Mesenchymal stem cell (in vitro differentiated cells and primary cell): ENCODE measurements at places on chromosomes 16 and 17.

DNA sequence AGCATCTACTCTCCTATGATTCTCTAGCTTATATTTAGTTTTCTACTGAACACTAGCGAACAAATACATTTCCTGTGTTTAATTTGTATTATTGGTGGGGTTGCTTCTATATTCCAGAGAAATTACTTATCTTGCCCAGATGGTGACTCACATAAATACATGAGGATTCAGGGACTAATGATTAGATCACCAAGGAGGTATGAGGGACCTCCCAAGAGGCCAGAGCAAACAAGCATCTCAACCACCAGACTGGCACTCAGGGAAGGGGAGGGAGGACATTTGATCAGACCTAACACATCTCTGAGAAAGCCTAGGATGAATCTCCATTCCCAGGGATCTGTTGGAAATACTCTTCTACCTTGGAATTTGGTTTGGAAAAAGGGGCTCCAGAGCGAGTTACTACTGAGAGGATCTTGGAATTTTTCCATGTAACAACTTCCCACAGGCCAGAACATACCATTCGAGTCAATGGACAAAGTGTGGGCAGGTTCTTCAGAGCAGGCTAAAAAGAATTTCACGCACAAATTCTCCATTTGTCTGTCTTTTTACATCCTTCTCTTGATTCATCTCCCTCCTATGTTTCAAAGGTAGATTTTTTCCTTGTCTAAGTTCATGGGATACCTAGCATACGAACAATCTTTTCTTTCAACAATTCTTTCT is 262.6 kb upstream of the MYOCD start:
- H3K36me3 ChIP-seq = no peaks in the 10 kb centered on the region
- DNase-seq = peak; percentile 79
- no peak overlapping the region for H3K4me3 ChIP-seq
- H3K27me3 ChIP-seq = no peaks in the 10 kb centered on the region
- H3K27ac ChIP-seq = peak overlapping the region; percentile 34

DNA sequence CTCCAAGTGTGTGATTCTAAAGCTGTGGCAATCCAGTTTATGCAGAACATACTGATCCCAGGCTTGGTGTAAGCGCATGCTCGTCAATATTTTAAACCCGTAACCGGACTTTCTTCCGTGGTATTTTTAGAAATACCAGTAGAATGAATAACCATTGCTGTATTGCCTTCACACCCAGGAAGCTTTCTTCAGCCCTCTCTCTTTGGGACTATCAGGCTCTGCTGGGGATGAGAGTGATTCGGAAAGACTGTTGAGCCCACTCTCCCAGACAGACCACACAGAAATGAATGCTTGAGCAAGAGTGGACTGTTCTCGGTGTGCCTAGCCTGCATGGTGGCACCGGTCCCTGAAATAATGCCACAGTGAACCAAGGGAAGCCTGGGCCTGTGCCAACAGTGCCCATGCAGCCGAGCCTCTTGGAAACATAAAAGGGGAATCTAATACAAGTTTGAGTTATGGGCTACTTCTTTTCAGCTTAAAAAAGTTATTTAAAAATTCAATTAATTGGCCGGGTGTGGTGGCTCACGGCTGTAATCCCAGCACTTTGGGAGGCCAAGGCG is 89.9 kb upstream of the ELAC2 start:
- H3K27me3 ChIP-seq = no peaks in the 10 kb centered on the region
- DNase-seq = no peak
- no peaks in the 10 kb centered on the region for H3K4me1 ChIP-seq
- no peaks in the 10 kb centered on the region for H3K36me3 ChIP-seq

DNA sequence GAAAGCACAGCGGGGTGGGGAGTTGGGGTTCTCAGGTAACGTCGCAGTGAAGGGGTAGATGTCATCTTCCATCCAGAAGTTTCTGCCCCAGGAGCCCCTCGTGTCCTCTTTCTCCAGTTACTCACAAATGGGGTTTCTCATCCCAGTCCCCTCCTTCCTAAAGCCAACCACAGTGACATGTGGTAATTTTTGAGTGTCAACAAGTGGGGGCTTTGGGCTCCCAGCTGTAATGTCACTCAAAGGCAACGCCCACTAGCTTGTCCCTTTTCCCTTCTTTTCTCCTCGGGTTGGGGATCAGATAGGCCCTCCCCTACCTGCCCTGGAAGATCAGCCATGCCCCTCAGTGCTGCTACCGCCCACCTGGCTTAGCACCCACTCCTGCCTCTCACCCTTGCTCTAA is 14.4 kb downstream of the IRX5 start:
- H3K4me1 ChIP-seq = no peaks in the 10 kb centered on the region
- peaks cover 36% of the 10 kb centered on the region for H3K27me3 ChIP-seq
- DNase-seq = no peak
- H3K27ac ChIP-seq = no peak overlapping the region
- H3K36me3 ChIP-seq = no peaks in the 10 kb centered on the region

DNA sequence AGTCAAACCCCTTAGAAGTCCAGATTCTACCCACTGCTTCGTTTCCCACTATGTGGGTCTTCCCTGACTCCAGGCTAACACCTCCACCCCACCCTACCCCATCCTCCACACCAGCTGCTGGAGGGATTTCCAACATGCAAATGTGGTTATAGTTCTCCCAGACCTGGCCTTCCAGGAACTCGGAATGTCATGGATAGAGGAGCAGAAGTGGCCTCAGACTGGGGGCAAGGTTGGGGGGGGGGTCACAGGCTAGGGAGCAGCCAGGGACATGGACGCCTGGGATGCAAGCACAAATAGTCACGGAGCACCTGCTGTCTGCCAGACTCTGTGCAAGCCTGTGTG is 2.0 kb downstream of the CAMKK1 start:
- H3K4me3 ChIP-seq = no peak overlapping the region
- H3K36me3 ChIP-seq = no peaks in the 10 kb centered on the region
- peak overlapping the region; percentile 66 for H3K27ac ChIP-seq
- no peaks in the 10 kb centered on the region for H3K27me3 ChIP-seq

DNA sequence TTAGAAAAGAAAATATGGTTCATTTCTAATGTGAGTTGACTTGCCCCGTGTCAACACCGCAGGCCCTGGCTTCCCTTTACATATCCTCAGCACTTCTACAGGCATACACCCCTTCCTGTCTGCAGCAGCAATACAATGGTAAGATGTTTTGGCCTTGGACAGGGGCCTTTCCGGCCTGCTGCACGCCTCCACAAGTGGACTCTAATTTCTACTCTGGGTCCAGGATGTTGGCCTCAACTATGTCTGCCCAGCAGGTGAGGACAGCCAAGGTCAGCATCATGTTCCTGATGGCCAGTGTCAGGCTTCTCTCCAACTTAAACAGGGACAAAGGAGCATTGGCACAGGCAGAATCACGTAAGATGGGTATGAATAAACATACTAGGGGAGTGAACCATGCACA is 11.0 kb downstream of the C17orf67 start:
- DNase-seq = no peak
- no peak overlapping the region for H3K27ac ChIP-seq
- H3K4me3 ChIP-seq = no peak overlapping the region
- no peaks in the 10 kb centered on the region for H3K36me3 ChIP-seq
- no peaks in the 10 kb centered on the region for H3K27me3 ChIP-seq
- H3K4me1 ChIP-seq = peaks cover 9% of the 10 kb centered on the region

DNA sequence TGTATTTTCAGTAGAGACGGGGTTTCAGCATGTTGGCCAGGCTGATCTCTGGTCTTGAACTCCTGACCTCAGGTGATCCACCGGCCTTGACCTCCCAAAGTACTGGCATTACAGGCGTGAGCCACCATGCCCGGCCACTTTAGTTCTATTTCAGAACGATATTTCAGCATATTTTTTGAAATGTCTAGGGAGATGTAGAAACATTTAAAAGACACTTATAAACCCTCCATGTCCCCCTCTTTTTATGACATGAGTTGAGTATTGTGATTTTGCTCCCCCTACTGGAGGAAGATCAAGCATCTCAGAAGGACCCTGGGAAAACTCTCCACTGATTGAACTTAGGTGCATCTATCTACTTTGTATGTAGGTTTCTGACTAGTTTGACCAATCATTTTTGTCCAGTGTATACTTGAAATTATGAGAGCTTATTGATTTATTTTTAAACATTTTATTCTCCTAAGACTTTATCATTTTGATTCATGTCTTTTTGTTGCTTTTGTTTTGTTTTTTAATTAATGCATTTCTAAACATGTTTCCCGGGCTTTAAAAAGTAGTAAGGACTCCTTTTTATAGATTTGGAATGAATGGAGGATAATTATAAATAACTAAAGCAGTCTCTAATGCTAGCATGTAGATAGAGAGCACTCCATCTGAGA is 105.1 kb downstream of the CHD9 start:
- H3K4me3 ChIP-seq = no peak overlapping the region
- peaks cover 4% of the 10 kb centered on the region for H3K36me3 ChIP-seq
- no peak overlapping the region for H3K27ac ChIP-seq
- H3K27me3 ChIP-seq = no peaks in the 10 kb centered on the region

- no peak for DNase-seq
- H3K27me3 ChIP-seq = no peaks in the 10 kb centered on the region
Measured at GRCh38 chr16:89639385-89639784, 18.1 kb downstream of the CHMP1A start.

GRCh38 chr17:36950027-36950426 is 1.3 kb downstream of the AATF start:
- H3K36me3 ChIP-seq = peaks cover 10% of the 10 kb centered on the region
- H3K4me1 ChIP-seq = peaks cover 6% of the 10 kb centered on the region
- no peak for DNase-seq
- no peak overlapping the region for H3K4me3 ChIP-seq
- H3K27ac ChIP-seq = no peak overlapping the region

DNA sequence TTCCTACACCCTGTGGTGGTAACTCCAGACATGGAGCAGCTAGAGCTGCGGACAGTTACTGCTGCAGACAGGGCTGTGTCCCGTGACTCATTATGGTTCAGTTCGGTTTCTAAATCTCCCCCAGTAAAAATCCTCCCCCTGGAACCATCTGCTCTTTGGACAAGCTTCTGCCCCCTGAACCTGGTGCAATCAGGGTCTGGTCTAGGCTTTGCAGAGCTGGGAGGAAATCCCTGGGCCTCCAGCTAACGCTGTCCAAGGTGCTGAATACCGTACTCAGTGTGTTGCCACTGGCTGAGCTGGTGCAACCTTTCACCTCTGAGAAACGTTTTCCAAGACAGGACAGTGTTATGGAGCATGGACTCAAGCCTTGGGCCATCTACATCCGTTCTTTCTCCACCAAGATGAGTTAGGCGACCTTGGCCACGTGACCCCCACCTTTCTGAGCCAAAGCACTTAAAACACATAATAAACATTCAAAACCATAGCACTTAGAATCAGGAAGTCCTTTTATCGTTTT is 142.0 kb downstream of the CPPED1 start:
- no peak overlapping the region for H3K27ac ChIP-seq
- DNase-seq = peak; percentile 41
- no peaks in the 10 kb centered on the region for H3K27me3 ChIP-seq
- no peak overlapping the region for H3K4me3 ChIP-seq

DNA sequence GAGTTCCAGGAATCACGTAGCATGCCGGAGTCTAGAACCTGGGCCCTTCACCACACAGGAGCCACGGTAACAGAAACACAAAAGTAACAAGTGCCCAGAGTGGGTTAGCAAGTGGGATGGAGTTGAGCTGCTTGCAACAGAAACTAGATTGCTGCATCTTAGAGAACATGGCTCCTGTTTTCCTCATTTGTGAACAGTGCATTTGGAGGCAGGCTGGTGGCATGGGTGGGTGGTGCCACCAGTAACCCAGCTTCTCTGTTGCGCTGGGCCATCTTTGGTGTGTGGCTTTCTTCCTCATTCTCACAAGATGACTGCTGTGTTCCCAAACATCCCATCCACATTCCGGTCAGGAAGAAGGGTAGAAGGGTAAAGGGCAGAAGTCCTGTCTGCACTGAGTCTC is 95.5 kb downstream of the KATNIP start:
- H3K27me3 ChIP-seq = no peaks in the 10 kb centered on the region
- no peak overlapping the region for H3K4me3 ChIP-seq
- H3K36me3 ChIP-seq = peaks cover 22% of the 10 kb centered on the region
- no peak for DNase-seq
- H3K4me1 ChIP-seq = peaks cover 2% of the 10 kb centered on the region

GRCh38 chr16:67256701-67257230 is 8.0 kb downstream of the SLC9A5 start:
- peaks cover 27% of the 10 kb centered on the region for H3K36me3 ChIP-seq
- DNase-seq = no peak
- H3K4me1 ChIP-seq = peaks cover 2% of the 10 kb centered on the region
- H3K4me3 ChIP-seq = no peak overlapping the region

DNA sequence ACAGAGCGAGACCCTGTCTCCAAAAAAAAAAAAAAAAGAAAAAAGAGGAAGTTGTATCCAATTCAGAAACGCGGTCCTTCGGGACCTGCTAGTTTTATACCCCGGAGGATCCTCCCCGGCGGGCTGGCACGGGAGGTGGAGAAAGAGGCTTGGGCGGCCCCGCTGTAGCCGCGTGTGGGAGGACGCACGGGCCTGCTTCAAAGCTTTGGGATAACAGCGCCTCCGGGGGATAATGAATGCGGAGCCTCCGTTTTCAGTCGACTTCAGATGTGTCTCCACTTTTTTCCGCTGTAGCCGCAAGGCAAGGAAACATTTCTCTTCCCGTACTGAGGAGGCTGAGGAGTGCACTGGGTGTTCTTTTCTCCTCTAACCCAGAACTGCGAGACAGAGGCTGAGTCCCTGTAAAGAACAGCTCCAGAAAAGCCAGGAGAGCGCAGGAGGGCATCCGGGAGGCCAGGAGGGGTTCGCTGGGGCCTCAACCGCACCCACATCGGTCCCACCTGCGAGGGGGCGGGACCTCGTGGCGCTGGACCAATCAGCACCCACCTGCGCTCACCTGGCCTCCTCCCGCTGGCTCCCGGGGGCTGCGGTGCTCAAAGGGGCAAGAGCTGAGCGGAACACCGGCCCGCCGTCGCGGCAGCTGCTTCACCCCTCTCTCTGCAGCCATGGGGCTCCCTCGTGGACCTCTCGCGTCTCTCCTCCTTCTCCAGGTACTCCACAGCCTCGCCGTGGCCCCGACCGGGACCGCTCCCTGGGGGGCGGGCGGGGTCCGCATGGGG is at the start of gene CDH3:
Gene CDH3 (plus strand): TSS at position 596 of the 779 bp plus-strand sequence. CDS start 70 bp downstream, at position 666.
- H3K27me3 ChIP-seq = peaks cover 82% of the 10 kb centered on the region
- peaks cover 30% of the 10 kb centered on the region for H3K4me1 ChIP-seq
- no peaks in the 10 kb centered on the region for H3K36me3 ChIP-seq
- no peak within 1 kb of the TSS for H3K27ac ChIP-seq

DNA sequence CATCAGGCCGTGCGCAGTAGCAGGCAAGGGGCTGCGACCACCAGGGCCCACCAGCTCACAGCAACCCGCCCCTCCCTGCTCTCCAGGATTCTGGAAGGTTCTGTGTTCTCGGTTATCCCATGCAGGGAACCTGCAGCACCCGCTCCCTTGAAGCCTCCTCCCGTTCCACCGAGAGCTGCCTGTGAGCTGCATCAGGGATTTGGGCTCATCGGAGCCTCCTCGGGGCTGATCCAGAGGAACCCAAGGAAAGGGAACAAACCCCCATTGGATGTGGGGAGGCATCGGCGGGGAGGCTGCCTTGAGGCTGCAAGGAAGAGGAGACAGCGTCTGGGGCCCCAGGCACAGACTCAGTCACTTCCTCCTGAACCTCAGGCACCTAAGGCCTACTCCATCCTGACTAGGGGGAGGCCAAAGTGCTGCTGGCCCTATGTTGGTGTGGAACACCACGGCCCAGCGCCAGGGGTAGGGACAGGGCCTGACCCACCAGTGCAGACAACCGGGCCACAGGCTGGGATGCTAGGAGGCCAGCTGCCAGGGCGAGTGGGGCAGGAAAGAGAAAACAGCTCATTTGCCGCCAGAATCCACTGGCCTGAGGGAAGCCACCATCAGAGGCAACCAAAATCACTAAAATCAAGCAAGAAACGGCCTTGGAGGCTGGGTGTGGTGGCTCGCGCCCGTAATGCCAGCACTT is 14.4 kb upstream of the LGALS3BP start:
- H3K27me3 ChIP-seq = no peaks in the 10 kb centered on the region
- H3K36me3 ChIP-seq = peaks cover 80% of the 10 kb centered on the region
- no peak overlapping the region for H3K4me3 ChIP-seq
